Astrocyte of the spinal cord (primary cell): ENCODE measurements at places on chromosomes 2 and 18.
A peak's percentile ranks its signal among the peaks of the same experiment; 100 is the strongest.

GRCh38 chr18:60698901-60699300, 326.3 kb upstream of the MC4R start:
- DNase-seq, result no peak

DNA sequence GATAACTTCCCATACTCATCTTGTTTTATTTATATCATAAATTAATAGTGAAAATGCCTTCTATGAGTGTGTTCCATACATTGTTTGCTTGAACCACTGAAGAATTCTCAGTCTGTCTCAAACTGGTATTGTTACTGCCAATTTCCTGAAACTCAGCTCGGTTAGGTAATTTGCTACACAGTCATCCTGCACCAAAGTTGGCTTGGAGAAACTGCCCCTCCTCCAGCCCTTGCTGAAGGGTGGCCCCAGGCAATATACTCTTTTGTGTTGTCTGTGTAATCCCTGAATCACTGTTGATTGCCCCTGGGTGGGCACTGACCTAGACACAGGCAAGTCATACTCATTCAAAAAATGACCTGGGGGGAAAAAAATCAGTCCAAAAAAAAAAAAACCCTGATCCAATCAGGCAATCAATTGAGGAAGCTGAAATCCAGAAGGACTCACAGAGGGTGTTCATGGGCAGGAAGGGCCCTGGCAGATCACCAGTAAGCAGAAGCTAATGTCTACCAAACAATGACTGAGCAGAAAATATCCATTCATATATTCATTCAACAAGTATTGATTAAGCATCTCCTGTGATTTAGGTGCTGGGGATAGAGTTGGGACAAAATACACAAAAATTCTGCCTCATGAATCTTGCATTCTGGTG, 3.8 kb upstream of the SESTD1 start:
- peak; percentile 40 for DNase-seq

- peak; percentile 18 for DNase-seq
Measured at GRCh38 chr18:54777118-54777791, 51.0 kb upstream of the RAB27B start.

DNA sequence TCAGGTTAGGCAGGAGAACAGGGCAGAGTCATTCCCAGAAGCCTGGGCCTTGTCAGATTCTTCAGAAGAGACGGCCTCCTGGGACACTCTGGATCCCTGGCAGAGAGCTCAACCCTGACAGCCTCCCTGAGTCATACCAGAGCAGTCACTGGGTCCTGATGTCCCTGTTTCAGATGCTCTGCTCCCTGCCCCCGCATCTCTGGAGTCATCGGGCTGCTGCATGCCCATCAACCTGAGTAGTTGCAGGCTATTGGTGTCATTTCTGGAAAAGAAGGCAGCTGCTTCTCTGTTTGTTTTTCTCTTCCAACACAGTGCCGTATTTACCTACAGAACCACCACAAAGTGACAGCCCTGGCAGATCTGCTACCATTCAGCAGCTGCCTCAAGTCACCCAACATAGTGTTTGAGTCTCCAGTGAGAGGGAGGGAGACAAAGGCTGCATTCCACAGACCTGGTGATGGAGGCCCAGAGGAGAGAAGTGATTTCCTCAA, 145.1 kb downstream of the B3GNT2 start:
- no peak for DNase-seq

- DNase-seq, result no peak
Measured at GRCh38 chr2:173410579-173410978, 55.9 kb downstream of the CDCA7 start.

- DNase-seq, result no peak
Measured at GRCh38 chr2:80026040-80026729, 278.4 kb downstream of the LRRTM1 start.

GRCh38 chr18:58038063-58038462, 6.0 kb upstream of the NEDD4L start:
- no peak for DNase-seq

GRCh38 chr2:227228061-227228667, 63.7 kb downstream of the COL4A3 start:
- no peak for DNase-seq

GRCh38 chr2:112601754-112602153, 17.3 kb downstream of the CHCHD5 start:
- no peak for DNase-seq

DNA sequence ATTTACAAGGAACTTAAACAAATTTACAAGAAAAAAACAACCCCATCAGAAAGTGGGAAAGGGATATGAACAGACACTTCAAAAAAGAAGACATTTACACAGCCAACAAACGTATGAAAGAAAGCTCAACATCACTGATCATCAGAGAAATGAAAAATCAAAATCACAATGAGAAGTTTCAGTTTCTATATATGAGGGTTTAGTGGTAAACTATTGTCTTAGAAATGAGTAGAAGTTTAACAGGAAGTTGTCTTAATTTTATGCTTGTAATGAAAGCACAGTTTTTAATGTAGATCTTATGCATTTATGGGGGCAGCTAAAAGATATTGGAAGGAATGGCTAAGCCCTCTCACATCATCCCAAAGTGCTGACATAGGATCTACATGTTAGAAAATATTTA, 325.4 kb downstream of the ERBB4 start:
- no peak for DNase-seq

DNA sequence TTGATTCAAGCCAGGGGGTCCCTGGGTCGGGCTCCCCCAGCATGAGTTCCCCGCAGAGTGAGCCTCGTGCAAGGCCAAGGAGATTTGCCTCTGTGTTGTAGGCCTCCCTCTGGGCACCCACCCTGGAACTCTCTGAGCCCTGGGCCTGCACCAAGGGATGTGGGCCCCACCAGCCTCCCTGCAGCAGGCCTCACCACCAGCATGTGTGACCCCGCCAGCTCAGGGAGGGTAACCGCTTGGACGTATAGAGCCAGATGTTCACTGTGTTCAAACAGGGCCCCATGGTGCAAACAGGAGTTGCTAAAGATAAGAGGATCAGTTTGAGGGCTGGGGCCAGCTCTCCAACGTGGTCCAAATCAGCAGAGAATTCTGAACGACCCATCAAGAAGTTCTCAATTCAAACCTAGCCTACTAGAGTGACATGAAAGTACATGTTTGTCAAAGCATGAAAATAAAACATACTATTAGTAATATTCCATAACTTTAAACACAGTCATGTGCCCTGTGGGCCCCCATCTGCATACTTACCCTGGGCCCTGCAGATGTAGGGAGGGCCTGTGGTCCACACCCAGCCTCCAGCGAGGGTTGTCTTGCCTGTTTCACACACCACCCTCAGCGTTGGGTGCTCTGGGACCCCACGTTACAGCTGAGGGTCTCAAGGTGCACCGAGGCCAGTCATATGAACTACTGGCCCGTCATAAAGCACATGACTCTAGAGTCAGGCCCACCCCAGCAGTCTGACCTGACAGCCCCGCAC, 5.5 kb upstream of the TUBB6 start:
- DNase-seq, result no peak

DNA sequence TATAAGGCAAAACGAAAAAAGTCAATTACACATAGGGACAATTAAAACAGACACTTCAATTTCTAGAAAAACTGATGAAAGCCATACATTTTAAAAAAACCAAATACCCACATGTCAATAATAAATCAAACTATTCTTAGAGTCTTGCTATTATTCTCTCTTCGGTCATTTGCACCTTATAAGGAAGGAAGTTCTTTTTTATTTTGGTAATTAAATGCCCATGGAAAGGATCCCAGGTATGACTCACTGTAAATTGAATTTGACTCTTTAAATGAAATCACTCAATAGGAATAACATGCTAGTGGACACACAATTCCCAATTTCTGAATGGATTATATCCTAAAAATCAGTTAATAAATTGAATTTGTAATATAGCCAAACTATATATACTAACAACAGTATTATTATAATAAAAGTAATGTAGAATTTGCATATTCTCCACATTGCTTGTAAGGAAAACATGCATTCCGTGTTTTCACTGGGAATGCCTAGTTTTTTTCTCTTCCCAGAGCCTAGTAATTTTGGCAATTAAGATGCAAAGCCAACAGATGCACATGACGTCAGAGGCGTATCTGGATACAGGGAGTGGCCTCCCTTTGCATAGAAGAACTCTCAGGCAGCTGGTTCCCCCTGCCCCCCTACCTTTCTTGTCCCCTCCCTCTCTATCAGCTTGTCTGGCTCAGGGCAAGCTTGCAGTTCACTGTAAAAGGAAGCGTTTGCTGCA, 153.5 kb upstream of the PGAP1 start:
- peak; percentile 79 for DNase-seq

DNA sequence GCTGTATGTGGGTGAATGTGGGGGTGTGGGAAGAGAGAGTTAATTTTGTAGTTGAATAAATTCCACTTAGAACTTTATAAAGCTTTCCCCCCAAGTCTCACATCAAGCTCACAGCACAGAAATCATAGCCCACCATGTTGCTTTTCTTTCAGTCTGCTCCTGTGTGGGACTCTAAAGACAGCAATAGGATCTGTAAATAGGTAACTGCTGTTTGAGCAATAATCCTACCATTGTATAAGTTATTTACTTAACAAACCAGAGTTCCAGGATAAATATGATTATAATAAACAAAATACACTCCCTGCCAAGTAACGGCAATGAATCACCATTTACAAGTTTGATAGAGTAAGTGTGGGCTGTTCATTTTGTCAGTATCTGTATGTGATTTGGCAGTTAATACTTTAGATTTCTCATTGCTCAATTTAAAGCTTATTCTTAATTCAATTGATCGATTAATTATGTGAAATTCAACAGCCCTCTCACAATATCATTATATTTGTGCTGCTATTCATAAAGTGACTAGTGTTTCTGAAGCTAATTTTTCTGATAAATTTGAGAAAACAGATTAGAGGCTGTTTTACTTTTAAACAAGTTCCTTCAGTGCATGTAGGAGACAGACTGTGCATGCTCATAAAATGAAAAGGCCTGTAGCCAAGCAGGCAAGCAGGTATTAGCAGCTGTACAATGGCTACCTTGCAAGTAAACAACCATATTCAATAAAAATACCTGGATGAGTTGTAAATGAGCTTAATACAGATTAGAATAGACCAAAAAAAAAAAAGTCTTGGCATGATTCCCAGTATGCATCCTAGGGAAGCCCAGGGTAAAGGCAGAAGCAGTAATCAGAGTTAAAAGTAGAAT, 142.7 kb downstream of the PDE11A start:
- DNase-seq, result no peak

DNA sequence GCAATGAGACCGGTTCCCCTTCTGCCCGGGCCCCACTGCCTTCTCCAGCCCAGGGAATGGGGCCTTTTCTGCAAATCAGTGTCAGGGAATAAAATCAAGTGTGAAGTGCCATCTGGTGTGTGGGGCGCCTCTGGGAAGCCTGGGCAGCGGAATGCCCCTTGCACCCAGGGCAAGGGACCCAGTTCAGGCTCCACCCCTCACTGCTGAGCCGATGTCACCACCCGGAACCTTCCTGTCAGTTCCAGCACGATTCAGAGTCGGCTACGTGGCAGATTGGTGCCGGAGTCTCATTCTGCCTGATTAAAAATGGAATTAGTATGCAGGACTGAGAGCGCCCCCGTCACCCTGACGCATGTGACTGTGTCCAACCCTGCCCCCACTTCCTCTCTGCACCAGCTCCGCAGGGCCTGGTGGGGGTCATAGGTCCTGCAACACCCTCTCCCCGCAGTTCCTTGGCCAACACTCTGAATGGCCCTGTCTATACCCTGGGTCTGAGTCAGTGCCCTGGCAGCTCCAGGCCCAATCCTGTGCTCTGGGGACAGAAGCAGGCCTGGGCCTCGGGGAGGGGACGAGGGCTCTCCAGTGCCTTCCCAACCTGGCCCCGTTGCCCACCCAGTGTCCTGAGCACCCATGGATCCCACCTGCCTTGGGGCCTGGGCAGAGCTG, 8.2 kb upstream of the ALPI start:
- no peak for DNase-seq

DNA sequence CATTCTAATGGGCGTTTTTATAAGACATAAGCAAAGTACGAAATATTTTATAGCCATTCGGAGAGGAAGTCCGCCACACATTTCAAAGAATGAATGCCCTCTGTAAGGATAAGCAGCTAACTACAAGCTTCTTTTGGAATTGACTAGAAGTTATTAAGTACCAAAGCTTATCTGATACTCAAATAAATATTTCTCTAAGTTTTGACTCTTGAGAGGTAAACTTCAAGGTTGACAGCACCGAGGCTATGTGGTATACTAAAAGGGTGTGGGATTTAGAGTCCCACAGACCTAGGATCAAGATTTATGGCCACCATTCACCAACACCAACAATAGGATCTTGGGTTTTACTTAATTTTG, 48.1 kb upstream of the MSH2 start:
- no peak for DNase-seq

- DNase-seq, result peak; percentile 54
Measured at GRCh38 chr2:42618972-42619371, 50.5 kb downstream of the MTA3 start.

- no peak for DNase-seq
Measured at GRCh38 chr2:127182626-127183458, 37.3 kb downstream of the CYP27C1 start.

- DNase-seq, result no peak
Measured at GRCh38 chr2:127320067-127320466, 26.1 kb upstream of the ERCC3 start.

- DNase-seq, result no peak
Measured at GRCh38 chr2:128280158-128280871, 38.4 kb downstream of the HS6ST1 start.

DNA sequence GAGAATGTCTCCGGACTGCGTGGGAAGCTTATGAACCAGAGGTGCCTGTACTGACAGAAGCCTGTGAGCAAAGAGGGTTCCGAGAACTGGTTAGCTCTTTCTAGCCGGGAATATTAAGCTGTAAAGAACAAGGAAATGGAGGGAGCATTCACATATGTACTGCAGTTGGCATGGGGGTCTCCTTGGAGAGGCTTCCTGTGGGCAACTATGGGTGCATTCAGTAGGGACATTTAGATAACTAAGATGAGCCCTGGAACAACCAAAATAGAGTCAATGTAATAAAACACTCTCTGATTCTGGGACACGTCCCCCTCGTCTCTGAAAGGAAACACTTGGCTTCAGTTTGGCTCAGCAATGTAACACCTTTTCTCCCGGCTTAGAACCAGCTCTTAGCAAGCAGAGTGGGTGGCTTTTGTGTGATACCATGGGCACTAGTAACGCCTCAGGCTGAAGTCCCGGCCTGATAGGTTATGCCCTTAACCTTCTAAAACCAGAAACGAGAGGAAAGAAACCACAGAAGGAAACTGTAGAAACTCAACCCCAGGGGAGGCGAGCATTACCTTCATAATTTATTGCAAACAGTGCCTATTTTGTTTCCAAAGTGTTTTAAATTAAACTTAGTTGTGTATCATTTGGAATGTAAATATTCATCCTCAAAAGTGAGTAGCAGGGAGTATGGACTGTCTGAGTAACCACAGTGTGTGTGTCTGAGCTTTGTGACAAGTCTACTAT, 48.8 kb upstream of the LPIN2 start:
- DNase-seq, result no peak
